Stimulated activated CD8-positive, alpha-beta memory T cell treated with anti-CD3 and anti-CD28 coated beads, Interleukin-7, amount 100 ng/mL, for 1 hour (primary cell): ENCODE measurements at places on chromosomes 7 and 10.

DNA sequence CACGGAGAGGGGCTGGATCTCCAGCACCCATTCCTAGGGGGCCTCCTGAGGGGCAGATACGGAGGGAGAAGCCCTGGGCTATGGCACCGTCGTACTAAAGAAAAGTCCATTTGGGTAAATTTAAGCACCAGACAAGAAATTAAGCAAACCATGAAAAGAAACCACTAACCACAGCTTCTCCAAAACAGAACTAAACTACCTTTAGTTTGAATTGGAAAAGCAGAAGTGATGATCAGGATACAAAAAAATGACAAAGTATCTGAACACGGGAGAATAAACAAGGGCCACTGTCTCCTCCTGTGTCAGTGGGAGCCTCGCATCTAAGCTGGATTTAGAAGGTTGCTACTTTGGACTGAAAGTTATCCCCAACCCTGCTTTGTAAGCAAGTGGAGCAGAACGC is 69.1 kb downstream of the DIP2C start:
- DNase-seq = no peak

DNA sequence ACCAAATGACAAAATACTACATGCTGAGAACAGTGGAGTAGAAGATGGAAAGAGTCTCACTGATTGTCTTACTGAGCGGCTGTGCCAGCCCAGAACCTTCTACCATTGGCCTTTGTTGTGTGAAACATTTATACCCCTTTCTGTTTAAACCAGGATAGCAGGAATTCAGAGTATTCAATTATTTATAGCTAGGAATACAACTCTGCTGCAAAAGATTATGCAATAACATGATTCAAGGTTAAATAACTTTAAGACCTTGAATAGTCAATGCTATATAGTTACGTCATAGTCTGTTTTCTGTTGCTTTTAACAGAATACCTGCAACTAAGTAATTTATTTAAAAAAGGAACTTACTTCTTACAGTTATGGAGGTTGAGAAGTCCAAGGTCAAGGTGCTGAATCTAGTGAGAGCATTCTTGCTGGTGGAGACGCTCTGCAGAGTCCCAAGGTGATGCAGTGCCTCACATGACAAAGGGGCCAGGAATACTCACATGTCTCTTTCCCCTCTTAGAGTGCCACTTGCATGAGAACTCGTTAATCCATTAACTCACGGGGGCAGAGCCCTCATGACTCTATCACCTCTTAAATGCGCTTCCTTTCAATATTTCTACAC is 371.8 kb downstream of the MDFIC start:
- no peak for DNase-seq

GRCh38 chr10:92655426-92655825 is 34.3 kb upstream of the HHEX start:
- DNase-seq = no peak

GRCh38 chr7:69847921-69848612 is 249.8 kb downstream of the AUTS2 start:
- no peak for DNase-seq

DNA sequence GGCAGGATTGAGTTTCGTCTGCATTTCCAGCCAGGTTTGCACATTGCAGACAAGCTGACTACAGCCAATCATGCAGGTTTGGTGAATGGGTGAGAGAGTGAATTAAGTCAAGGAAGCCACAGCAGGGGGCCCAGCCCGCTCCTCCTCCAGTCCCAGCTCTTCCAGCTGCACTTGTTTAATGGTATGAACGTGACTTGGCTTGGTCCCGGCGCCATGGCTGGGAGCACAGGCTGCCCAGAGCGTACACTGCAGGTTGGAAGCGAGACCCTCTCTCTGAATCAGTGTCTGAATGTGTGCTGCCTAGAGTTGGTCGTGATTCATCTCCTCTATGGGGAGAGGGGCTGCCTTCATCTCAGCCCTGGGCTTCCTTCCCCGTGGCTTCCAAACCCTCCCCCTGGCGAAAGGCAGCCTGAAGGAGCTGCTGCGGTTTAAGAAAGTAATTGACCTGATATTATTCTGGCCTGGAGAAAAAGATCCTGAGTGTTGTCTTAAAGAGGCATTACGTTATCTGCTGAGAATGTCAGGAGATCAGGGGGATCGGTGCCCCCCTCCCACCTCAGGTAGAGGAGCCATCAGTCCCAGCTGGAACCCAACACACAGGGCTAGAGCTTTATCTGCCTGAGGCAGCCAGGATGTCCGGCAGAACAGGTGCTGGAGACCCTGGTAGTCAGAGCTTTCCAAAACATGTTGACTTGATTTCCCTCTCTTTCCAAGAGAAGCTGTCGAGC is 132.1 kb downstream of the COL26A1 start:
- DNase-seq = no peak

- DNase-seq = no peak
Measured at GRCh38 chr10:132774181-132774901, 11.6 kb downstream of the NKX6-2 start.

DNA sequence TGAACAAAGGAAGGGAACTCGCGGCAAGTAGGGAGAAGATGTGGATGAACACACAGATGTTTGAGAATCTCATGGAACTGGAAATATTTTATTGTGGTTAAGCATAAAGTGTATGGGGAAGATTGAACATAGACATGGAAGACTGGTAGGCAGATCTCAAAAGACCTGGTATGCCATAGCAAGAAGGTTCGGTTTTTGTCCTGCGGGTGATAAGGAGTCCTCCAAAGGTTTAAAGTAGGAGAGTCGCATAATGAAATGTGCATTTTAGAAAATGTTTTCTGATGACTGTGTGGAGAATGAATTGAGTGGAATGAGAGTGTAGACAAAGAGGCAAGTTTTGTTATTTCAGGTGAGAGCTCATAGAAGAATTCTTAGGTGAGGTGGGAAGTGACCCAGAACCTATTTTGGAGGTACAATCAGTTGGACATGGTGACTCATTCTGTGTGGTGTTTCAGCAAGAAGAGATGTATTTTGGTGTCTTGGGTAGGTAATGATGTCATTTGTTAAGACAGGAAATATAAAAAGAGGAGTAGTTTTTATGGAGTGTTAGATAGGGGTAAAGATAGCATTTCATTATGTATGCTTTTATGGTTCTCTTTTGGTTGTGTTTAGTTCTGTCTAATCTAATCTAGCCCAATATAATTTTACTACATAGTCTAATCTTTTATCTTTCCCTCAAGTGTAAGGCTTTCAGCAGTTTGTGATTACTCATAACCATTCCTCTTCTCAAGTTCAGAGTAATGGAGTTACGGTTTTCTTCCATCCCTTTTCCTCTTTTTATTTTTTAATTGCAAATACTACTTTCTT is 239.2 kb downstream of the EXOC4 start:
- no peak for DNase-seq

- DNase-seq = no peak
Measured at GRCh38 chr10:69929575-69929974, 123.1 kb upstream of the MACROH2A2 start.

DNA sequence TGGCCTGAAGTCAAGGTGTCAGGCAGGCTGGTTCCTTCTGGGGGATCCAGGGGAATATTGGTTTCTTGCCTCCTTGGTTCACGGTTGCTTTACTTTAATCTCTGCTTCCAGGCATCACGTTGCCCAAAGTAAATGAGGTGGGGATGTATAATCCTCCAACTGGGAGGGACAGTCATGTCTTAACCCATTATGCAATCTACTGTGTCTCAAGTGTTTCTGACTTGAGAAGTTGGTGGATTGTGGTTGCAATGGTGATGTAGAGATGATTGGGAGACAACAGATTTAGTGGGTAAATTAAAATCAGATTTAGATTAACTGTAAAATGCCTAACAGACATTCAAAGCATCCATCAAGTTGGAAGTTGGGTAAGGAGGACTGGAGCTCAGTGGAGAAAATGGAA is 32.7 kb downstream of the TBXAS1 start:
- no peak for DNase-seq

- DNase-seq = no peak
Measured at GRCh38 chr10:78948621-78949030, 120.1 kb upstream of the ZMIZ1 start.

GRCh38 chr10:3355536-3355935 is 183.0 kb upstream of the PITRM1 start:
- DNase-seq = no peak

DNA sequence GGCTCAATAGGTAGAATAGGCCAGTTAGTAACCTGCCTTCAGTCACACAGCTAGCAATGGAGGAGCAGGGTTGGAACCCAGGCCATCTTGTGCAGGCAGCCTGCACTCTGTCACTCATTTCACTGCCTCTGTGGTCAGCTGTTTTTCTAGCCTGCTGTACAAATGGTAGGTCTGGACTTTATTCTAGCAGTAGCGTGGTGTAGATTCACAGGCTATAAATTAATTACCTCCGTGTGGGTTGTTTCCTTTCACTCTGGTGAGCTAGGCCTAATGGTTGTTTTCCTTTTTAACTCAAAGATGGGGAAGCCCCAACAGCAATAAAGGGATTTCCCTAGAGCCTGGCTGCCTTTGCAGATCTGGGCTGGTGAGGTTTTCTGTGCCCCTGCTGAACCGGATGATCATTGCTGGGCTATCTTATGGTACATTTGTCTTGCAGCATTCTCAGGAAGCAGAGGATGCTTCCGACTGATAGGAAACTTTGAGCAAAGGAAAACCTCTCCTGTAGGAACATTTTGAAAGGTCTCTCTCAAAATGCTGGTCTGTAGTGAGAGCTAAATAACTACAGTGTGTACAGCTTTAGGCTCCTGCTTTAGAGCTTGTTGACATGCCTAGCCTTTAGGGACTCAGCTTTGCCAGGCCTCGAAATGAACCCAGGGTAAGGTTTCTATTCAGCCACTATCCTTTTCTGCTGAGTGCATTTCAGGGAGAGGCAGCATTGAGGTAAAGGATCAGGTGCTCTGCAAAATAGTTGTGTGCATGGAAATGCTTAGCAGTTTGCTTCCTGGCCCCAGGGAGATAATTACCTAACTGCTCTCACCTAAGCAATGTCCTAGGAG is 157.4 kb downstream of the ST7 start:
- no peak for DNase-seq

GRCh38 chr7:139680676-139681462 is 96.9 kb downstream of the HIPK2 start:
- peak; percentile 41 for DNase-seq

- no peak for DNase-seq
Measured at GRCh38 chr7:33888166-33888565, 17.2 kb upstream of the BMPER start.

DNA sequence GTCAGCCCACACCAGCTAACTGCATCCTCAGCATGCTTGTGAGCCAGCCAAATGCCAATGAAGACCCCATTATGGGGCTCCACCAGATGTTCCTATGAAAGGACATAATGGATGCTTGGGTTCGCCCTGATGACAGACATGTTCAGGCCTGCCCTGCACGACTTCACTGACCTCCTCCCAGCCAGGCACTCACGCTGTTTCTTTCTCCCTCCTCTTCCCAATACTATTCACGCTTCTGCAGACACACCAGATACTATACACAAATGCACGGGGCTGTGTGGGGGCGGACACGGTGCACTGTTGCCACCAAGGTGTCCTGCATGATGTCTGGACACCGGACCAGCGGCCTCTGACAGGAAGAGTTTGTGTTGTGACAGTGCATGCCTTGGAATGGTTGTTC is 284.2 kb downstream of the PRPF18 start:
- no peak for DNase-seq

- DNase-seq = peak; percentile 87
Measured at GRCh38 chr10:45672181-45673073, at the start of gene ZFAND4. Gene ZFAND4, minus strand, starts transcription at chr10:45672772. Its CDS starts 9,047 bp downstream, at chr10:45663725.

GRCh38 chr10:122515022-122515424 is 45.5 kb upstream of the DMBT1 start:
- DNase-seq = no peak

- no peak for DNase-seq
Measured at GRCh38 chr10:9243941-9244411, 1189.5 kb downstream of the GATA3 start.

- peak; percentile 87 for DNase-seq
Measured at GRCh38 chr10:102461187-102462054, 10.1 kb upstream of the C10orf95 start.

DNA sequence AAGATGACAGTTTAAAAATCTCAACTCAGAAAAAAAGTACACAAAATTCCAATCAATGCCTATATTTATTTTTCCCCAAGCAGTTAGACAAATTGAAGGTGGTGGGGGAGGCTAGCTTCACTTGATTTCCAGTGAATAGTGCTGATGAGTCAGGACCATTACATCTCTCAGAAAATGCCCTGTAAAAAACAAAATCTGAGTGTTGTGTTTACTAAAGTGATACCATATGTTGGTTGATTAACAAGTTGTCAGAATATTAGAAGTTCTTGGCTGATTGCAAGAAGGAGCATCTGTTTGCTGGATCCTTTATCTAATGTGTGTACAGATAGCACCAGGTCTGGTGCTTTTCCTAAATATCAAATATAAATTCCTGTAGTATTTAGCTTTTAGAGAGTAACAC is 31.3 kb upstream of the KIAA1217 start:
- no peak for DNase-seq

DNA sequence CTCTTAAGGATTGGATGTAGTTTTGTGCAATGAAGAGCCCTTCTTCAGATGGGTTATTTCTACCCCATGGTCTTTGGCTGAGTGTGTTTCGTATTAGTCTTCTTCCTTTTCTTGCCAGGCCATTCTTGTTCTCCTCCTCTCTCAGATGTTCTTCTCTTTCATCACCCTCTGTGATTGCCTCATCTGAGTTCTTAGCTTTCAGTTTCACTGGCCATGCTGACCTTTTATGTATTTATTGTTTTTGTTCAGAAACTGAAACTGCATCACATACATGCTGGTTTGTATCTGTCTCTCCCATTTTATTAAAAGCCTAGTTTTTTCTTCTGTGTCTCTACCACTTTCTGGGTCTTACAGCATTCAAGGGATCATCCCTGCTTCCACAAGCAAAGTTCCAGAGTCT is 21.7 kb upstream of the PCGF5 start:
- no peak for DNase-seq

GRCh38 chr7:65809982-65810288 is 62.9 kb upstream of the VKORC1L1 start:
- DNase-seq = no peak

GRCh38 chr10:32957341-32958084 is 517 bp downstream of the ITGB1 start:
- no peak for DNase-seq

DNA sequence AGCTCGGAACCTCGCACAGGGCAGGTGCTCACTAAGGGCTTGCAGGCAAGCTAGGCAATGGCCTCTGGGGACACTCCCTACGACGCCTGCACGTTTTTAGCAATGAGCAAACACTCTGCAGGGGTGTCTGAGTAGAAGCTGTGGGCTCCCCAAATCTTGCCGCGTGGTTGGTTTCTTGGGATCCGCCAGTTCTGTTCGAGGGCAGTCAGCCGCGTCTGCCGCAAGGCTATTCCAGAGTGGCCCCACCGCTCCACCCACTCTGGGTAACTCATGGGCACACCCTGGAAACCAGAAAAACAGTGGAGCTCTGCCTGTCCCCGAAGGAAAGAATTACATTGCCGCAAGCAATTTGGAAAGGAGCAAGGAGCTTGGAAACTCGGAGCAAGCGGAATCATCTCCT is 189.3 kb upstream of the LYZL2 start:
- DNase-seq = no peak

DNA sequence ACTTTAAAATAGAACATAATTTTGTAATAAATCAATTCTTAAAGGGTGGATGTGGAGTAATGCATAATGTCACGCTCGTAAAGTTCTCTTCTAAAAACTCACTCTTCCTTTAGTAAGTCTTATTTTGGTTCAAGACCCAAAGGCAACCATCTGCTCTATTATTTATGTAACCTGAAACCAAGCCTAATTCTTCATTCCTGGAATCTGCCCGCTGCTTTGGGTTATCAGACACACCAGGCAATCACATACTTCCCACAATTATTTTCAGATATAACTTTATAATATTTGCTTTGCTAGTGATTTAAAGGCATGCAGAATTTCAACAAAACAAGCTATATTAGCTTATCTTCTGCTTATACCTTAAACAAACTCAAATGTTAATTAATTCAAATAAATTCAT is 39.0 kb downstream of the RAB11FIP2 start:
- DNase-seq = no peak
